ENCODE measurements at places on chromosomes 5 and 9.

GRCh38 chr5:9502864-9503263 lies 43.0 kb downstream of the SEMA5A start:
- no peak for DNase-seq

DNA sequence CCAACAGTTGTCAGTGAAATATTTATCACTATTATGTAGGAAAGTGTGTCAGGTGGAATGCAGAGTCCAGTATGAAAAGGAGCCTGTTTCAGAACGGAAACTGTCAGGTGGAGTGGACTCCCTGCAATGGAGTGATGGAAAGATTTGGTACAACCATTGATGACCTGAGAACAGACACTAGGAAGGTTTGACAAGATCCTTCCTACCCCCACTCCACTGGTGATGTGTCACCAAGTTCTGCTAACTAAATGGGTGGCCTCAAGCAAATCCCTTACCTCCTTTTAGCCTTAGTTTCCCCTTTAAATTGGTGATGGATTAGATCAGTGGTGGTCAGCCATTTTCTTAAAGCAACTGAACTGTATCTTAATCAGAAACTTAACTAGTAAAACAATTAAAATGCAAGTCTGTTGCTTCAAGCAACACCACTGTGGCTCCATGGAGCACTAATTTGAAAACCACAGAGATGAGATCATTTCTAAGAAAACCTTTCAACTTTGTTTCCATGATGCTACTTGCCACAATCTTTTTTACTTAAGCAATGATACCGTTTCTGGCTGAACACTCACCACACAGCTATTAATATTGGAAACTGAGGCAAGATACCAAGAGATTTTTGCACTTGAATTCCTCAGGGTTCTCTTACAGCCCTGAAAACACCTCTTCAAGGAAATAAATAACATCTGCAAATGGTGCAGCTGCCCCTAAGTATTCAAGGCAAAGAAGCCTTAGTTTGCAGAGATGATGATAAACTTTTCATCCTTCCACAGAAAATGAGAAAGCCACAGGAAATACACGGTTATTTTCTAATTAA lies 140.6 kb downstream of the ERCC6L2 start:
- no peak for DNase-seq

GRCh38 chr5:67526793-67527192 lies 330.2 kb upstream of the CD180 start:
- no peak for DNase-seq

DNA sequence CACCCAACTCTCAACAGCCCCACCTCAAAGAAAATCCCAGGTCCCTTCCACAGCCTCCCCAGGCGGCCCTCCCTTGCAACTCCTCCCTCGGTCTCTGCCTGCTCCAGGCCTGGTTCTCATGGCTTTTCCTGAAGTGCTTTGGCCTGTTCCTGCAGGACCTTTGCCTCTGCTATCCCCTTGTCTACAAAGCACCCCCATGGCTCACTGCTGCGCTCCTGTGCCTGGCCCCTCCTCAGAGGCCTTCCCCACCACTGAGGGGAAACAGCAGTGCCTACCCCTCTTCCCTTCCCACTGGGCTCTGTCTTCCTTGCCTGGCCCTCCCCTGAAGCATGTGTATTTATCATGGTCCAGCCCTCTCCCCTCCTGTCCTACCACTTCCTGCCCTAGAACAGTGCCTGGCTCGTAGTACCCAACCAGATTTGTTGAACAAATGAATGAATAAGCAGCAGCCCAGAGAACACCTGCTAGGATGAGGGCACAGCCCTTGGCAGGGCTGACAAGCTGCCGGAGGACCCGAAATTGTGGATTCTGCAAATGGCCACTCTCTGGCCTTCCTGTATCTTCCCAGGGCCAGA lies 68.6 kb upstream of the LRRTM2 start:
- DNase-seq = no peak

- no peak for DNase-seq
These were observed 352.0 kb downstream of the PARP8 start for GRCh38 chr5:51018423-51018822.

- DNase-seq = no peak
These were observed 368.1 kb upstream of the GRIA1 start for GRCh38 chr5:153122403-153122802.

- DNase-seq = no peak
These were observed 48.5 kb upstream of the ZNF354A start for GRCh38 chr5:178778919-178779318.

DNA sequence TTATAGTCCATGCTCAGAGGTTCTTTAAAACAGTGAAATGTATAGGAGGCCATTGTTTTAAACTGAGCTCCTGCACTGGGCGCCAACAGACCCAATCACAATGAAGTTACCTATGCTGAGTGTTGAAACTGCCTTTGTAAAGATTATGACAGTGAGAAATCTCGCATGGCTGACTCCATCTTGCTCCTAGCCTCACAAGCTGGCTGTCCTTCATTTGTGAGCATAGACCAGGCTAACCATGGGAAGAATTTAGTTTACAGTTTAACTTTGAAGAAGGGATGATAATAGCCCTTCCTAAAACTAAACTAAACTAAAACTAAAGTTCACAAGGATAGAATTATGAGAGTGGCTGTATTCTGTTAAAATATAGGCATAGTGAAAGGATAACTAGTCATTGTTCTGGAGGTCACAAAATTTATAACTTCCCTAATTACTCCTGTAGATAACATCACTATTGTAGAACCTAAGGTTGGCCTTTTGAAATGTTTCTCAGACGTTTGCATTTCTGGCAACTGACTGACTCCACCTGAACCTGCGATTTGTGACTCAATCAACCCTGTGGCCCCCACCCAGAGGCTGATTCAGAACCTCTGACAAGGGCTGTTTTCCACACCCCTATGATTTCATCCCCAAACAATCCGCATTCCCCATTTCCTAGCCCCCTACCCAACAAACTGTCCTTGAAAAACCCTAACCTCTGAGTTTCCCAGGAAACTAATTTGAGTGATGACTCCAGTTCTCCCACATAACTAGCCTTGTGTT lies 59.1 kb downstream of the HMHB1 start:
- DNase-seq = no peak

DNA sequence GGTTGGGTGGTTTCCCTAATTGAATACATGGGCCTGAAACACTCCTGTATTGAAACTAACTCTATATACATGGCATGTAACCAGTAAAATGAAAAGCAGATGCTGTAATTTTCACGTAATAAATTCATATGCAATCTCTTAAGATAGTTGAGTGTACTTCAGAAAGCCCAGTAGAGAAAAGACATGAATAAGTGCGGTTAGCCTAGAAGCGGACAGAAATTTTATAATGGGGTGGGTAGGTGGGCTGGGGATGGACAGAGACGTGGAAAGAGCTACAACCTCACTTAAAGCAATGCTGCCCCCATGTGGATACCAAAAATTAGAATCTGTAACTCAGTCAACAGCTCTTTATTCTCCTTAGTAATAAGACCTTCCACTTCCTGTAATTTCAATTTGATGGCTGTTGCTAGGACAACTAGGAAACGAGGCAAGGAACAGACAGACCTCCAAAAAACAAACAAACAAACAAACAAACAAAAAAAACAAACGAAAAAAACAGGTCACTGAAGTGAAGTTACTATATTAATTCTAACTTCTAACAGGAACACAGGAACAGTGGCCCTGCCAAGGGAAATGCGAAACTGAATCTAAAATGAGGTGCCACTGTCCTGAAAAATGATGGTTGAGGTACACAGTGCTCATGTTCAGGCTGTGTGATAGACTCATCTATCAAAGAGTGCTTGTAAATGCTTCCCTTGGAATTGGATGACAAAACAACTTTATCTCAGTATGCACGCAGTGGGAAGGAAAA lies 103.4 kb upstream of the GNA14 start:
- peak; percentile 32 for DNase-seq

GRCh38 chr5:88662846-88663245 lies 220.1 kb downstream of the MEF2C start:
- DNase-seq = no peak

DNA sequence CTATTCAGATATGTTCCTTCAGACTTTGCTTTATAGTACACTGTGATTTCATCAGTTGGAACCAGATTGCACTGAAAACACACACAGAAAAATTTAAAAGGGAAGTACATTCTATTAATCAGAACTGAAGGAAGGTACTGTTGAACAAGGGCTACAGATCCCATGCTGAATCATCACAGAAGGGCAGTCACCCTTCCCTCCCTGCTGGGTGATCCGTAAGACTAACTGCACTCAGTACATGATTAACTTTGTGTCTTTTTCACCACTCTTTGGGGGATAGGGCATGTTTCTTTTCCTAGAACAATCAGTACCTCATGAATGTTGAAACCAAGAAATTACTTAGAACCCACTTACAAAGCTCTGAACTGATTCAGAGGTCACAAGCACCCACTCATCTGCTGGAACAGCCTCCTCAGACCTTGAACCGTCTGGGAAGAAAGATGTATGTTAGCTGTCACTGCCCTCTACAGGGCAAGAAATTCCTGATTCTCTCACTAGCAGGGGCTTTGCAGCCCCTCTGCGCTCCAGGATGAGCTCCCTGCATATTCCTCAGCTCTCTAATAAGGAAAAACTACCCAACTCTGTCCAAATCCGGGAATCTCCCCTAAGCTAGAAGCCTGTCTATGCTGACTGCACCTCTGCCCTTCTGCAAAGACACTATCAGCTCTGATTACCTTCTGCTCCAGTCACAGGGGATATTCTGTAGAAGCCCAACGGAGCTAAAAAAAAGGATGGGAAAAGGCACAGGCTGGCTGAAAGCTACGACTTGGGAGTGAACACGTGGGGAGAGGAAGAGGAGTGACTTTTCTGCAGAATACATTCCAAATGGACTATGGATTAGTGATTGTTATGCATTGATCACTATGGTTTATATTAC lies 51.0 kb downstream of the IARS1 start:
- DNase-seq = no peak

DNA sequence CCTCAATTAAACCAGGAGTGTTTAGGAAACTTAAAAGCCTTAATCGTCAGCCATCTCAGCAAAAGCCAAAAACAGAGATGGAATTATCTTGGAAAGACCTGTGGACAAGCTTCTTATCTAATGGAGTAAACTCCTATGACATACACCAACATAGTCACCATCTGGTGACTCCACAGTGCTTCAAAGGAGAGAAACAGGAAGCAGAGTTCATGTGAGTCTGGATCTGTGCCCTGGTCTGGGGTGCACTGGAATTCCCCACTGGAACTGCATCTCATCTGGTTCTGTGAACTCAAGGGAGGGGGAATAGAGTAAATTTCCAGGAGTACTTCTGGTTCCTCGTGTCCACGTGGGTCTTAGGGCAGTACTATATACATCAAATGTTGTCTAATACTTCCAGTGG lies 36.3 kb upstream of the KCNN2 start:
- no peak for DNase-seq

DNA sequence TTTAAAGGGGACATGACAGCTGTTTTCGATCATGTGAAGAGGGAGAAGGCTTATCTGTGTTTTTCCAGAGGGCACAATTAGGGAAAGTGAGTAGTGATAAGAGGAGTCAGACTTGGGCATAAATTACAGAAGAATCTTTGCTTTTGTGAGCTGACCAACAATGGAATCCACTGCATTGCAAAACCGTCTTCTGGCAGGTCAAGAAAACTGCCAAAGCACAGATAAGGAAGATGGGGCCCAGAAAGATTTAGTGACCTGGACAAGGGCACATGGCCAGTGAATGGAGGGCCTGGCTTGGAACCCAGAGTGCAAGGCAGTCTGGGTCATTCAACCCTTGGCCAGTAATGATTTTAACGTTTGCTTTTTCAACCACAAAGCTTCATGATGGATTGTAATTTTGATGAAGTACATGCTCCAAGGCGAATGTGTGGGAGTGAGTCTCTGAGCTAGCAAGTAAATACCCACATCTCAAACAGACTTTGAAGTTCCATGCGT lies 153.2 kb upstream of the MAST4 start:
- DNase-seq = no peak

DNA sequence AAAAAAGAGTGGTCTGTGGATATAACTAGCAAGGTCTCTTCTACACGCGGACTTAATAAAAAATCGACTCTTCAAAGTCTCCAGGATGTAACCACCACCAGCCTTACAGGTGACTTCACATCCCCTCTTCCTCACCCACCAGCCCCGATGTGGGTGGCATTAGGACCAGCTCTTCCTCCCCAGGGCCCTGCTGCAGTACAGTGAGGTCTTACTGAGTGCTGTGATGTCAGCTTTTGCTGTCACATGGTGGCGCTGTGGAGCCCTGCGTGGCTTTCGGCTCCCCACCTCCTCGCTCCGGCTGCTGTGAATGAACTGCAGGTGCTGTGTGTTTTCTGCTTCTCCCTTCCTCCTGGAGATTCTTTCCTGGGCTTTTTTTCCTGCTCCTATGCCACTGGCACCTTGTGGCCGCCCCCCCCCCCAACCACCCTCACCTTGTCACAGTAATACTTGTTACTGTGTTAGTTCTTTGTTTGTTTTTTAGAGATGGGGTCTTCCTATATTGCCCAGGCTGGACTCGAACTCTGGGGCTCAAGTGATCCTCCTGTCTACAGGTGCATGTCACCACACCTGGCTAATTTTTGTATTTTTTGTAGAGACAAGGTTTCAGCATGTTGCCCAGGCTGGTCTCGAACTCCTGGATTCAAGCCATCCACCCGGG lies 15.8 kb upstream of the RAPGEF1 start:
- DNase-seq = peak; percentile 95

DNA sequence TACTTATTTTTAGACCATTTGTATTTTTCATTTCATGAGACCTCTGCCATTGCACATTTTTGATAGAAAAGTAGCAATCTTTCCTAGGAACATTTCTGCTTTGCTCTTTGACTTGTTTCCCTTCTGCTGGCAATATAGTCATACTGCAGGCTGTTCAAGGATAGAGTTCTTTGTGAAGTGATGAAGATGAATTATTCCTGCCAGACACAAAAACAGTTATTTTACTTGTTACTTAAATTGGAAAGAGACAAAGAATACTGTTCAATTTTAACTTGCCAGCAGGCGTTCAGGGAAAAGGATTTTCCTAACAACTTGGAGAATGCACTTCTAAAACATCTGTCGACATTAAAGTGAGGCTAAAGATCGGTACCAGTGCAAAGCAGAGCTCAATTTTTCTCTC lies 251.7 kb upstream of the ACTBL2 start:
- no peak for DNase-seq

GRCh38 chr9:116817762-116818161 lies 130.7 kb downstream of the TRIM32 start:
- DNase-seq = no peak

- no peak for DNase-seq
These were observed 240.7 kb downstream of the CSNK1G3 start for GRCh38 chr5:123752552-123753179.

DNA sequence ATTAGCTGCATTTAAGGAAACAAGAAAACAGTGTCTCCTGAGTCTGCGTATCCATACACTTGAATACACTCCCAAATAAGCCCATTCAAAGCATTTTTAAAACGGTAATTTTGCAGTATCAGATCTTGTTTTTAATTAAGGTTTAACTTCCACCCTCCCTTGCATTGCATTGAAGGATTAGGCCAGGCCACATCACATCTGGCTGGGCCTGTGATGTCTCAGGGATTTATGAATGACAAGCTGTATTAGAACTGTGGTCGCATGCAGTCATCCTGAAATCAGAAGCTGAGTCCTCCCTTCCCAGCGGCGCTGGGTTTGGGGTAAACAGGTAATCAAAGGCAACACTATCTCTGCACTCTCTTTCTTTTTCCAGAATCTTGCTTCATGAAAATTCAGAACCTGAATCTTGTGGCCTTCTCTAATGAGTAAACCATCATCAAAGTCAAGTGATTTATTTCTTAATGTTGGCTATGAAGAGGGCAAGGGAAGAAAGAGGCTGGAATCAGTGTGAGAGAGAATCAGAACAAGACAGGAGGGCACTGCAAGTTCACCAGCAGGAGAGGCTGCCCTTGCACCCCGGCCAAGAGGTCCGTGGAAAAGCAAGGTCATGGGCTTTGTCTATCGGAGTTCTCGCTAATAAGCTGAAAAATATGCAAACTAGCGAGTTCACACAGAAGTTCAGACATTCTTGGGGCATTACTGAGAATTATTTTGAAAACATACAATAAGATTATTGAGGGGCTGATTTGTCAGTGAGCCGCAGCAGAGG lies 80.0 kb upstream of the ZSWIM6 start:
- no peak for DNase-seq

Data from nephron progenitor cell (in vitro differentiated cells).